Kasumi-1 (cell line): ENCODE measurements at places on chromosomes 12 and 14.

DNA sequence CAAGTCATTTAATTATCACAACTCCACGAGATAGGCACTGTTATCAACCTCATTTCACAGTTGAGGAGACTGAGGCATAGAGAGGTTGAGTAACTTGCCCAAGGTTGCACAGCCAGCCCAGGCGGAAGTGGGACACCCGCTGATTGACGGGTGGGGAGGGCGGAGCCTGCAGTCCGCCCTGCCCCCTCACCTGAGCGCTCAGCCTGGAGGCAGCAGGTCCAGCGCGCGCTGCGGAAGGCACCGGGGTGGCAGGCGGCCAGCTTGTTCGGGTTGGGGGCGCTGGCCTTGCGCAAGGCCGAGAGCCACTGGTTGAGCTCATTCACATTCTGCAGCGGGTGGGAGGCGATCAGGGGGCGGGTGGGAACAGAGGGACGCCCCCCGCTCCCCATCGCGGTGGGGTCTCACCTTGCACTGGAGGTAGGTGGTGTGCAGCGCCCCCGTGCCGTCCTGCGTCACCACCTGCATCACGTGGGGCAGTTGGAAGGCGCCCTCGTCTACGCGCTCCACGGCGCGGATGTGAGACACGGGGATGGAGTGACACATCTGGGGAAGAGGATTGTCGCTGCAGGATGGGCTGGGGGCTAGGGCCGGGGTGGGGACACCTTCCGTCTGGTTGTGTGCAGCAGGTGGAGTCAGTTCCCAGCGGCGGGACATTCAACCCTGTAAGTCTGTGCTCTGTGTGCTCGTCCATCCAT, 31.7 kb downstream of the RASAL1 start:
- no peak for DNase-seq

- DNase-seq = no peak
Measured at GRCh38 chr14:100104006-100104352, 38.8 kb downstream of the EVL start.

- no peak for DNase-seq
Measured at GRCh38 chr12:51196547-51196946, 21.3 kb downstream of the POU6F1 start.

GRCh38 chr12:40742041-40742440, 49.8 kb downstream of the CNTN1 start:
- DNase-seq = no peak

- DNase-seq = peak; percentile 22
Measured at GRCh38 chr12:122403115-122403770, 19.2 kb downstream of the CLIP1 start.

DNA sequence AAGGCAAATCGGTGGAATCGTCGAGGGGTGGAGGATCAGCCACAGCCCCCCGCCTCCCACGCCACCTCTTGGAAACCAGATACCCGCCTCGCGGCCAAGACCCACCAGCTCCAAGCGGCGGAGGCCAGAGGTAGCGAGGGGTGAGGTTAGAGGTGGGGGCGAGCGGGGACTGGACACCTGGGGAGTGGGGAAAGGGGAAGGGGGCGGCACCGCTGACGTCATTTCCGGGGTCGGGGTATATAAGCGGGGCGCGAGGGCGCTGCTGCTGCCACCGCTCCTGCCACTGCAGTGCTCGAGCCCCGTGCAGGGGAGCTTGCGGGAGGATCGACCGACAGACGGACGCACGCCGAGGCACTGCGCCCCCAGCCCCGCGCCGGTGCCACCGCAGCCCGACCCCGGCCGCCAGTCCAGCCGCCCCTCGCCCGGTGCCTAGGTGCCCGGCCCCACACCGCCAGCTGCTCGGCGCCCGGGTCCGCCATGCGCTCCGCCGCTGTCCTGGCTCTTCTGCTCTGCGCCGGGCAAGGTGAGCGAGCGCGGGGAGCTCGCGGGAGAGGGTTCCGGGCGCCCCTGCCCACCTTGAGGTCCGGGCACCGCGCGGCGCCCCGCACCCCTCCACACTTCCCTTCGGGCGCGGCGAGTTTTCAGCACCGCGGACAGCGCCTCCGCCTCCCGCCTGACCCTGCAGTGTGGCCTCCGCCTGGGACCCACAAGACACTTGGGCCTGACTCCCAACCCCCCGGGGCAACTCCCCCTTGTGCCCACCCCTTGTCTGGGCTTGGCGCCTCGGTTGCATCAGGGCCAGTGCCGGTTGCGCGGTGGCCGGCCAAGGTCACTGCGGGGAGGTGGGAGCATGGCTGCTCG, at the start of gene CHGA:
CHGA (plus strand) TSS at position 268 of the 861 bp plus-strand sequence; CDS start at position 478, 210 bp downstream.
- DNase-seq = peak; percentile 4

DNA sequence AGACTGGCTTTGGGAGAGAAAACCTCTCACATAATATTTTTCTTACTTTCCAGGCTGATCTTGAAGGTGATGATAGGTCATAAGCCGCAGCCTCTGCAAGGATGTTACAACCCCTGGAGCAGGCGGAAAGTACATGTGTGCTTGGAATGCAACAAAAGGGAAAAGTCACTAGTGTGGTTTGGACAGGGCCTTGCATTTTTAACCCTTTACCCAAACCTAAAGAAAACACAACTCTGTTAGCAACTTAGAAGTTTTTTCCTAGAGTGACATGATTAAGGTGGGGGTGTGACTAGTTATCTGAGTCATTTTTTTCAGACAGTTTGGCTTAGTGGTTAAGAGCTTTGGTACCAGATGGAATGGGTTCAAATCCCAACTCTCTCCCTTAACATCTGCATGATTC, 97.0 kb downstream of the TMEM30B start:
- no peak for DNase-seq

GRCh38 chr12:68868043-68868790, 60.2 kb downstream of the MDM2 start:
- no peak for DNase-seq

- DNase-seq = no peak
Measured at GRCh38 chr14:68681256-68682011, 111.4 kb downstream of the ZFP36L1 start.

- DNase-seq = no peak
Measured at GRCh38 chr12:94561943-94562411, 88.4 kb downstream of the TMCC3 start.

DNA sequence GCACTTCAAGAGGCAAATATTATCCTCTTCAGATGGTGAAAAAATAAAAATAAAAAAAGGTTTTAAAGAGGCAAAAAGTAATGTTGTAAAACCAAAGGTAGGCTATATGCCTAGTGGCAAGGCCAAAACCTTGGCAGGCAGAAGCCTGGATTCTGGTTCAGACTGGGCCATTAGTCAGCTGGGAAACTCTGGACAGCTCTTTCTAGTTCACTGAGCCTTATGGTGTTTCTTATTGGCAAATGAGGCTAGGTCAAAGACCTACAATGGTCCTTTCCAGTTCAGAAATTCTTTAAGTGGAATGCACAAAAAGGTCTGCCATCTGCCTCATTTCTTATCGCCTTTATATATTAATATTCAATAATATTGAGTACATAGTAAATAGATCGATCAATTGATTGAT, 44.6 kb downstream of the PTPRB start:
- no peak for DNase-seq

- no peak for DNase-seq
Measured at GRCh38 chr12:22271023-22271422, 63.5 kb downstream of the ST8SIA1 start.

DNA sequence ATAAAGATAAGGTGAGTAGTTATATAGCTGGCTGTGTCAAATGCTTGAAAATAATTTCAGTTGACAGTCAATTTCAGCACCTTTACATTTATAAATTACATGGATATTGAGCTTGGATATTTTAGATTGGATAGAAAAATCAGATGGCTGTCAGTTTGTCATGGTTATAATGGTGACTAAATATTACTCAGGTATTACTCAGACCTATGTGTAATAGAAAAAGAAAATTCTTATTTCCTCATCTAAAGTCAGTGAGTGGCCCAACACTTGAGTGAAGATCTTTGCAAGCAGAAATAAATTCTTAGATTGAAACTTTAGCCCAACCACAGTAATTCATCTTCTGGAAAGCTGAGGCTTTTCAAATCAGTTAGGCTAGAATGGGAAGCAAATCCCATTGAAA, 354.4 kb downstream of the NAV3 start:
- no peak for DNase-seq

- no peak for DNase-seq
Measured at GRCh38 chr12:82057770-82058169, 298.6 kb upstream of the PPFIA2 start.

DNA sequence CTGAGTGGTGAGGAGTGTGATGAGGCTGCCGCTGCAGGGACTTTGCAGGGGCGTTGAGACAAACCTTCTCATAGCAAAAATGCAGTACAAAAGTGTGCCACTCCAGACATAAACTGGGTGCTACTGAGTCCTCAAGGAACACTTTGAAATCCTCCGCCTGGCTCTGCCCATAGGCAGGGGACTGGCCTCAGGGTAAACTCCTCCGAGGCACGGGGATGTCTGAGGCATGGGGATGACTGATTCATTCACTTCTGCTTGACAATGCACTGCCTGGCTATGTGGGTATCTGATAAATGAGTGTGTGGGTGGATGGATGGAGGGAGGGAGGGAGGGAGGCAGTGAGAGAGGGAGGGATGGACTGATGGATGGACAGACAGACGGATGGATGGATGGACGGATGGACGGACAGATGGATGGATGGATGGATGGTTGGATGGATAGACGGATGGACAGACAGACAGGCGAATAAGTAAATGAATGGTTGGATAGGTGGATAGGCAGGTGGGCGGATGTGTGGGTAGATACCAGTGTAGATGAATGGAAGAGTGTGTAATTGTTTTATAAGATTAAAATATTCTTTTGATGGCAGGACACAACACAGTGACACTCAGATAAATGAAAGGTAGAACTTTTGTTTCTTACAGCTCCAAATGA, 2.1 kb upstream of the BDKRB2 start:
- DNase-seq = no peak

DNA sequence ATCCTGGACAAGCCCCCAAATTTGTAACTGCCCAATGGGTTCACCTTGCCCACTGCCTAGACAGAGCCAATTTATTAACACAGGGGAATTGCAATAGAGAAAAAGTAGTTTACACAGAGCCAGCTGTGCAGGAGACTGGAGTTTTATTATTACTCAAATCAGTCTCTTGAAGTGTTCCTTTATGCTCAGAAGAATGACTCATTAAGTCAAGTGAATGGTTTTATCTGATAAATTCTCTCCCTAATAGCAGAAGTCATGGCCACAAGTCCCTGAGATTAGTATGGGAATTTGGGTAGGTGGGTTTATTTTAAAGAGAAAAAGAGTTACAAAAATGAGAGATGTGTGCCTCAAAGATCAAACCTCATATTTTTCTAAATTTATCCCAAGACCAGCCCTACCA, 122.8 kb upstream of the NUDT4 start:
- DNase-seq = no peak

DNA sequence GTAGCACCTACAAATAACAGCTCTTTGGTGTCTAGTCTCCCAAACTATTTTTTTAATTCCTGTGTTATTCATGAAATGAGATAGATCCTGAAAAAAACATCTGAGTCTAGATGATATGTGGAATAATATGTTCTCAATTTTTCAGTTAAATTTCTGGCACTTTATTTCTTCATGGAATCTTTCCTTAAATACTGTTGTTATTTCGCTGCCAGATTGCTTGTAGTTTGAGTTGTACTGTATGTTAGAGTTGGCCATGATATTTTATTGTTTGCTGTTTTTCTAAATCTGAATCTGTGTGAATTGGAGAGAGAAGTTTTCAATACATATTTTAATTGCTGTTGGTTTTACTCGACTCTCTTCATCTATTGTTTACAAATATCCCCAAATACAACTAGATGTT, 500.5 kb downstream of the EGLN3 start:
- no peak for DNase-seq

DNA sequence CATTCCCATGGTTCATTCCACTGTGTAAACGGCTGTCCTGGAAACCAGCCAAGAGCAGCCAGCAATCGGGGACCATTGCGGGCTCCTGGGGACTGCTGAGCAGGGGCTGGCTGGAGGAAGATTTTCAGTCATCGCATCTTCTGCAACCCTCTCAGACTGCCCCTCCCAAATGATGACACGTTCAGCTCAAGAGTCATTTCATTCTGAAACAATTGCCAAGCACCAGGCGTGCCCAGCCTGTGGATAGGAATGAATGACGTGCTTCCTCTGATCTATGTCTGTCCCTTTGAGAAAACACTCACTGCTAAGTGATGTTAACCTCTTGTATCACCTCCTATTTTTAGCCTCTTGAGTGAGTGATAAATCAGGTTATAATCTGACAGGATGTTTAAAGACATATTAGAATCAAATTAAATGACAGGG, 62.0 kb downstream of the NDUFA12 start:
- no peak for DNase-seq

GRCh38 chr12:114400361-114400811, 5.6 kb downstream of the TBX5 start:
- DNase-seq = no peak

- no peak for DNase-seq
Measured at GRCh38 chr14:77612011-77612620, 4.3 kb downstream of the SPTLC2 start.

DNA sequence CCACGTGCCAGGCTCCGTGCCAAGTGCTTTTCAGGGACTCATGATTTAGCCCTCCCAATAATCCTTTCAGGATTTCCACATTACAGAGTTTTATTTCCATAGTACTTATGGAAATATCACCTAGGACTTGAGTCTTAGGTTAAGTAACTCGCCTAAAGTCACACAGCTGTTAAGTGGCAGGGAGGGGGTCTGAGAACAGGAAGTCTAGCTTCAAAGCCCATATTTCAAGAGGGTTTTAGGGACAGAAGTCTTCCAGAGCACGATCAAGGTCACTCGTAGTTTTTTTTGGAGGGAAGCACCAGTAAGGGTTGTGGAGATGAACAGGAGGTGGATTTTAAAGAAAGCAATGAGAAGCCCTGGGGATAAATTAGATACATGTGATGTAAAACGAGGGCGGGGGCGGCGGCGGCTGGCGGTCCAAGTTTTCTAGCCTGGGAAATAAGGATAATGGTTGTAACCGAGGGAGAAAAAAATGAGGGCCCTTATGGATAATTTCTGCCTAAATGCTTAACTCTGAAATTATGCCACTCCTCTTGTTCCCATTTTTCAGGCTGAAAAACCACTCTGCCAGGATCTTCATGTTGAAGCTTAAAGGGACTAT, 192.6 kb upstream of the FOXN3 start:
- DNase-seq = no peak

- peak; percentile 66 for DNase-seq
Measured at GRCh38 chr12:47190271-47190750, 110.6 kb upstream of the AMIGO2 start.

- no peak for DNase-seq
Measured at GRCh38 chr12:112860181-112860580, 46.6 kb upstream of the OAS1 start.

DNA sequence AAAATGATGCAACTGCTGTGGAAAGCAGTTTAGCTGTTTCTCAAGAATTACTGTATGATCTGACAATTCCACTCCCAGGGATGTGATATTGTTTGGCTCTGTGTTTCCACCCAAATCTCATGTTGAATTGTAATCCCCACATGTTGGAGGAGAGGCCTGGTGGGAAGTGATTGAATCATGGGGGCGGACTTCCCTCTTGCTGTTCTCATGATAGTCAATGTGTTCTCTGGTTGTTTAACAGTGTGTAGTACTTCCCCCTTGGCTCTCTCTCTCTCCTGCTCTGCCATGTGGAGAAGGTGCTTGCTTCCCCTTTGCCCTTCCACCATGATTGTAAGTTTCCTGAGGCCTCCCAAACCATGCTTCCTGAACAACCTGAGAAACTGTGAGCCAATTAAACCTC, 93.4 kb upstream of the CPM start:
- DNase-seq = peak; percentile 18

- no peak for DNase-seq
Measured at GRCh38 chr12:130428116-130428515, 90.4 kb downstream of the PIWIL1 start.

- DNase-seq = no peak
Measured at GRCh38 chr14:65501328-65501727, 88.8 kb downstream of the FUT8 start.
